ENCODE measurements at places on chromosomes 1 and 21.
A peak's percentile ranks its signal among the peaks of the same experiment; 100 is the strongest.

DNA sequence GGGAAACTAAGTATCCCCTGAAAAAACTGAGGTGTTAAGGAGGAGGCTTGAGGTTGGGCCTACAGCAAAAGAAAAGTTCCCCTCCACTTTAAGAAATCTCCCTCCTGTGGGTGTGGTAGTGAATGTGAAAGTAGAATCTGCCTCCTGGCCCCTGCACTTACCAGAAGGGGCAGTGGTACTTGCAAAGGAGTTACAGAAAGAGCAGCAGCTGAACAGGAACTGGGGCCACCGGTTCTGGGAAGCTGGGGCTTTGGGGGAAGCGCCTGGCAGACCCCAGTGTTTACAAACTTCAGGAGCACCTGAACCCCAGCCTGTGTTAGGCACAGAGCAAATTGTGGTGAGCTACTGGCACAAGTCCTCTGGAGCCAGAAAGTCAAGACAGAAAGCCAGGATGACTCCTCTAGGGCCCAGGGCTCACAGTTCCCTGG is 250.2 kb upstream of the FGGY start:
- DNase-seq, result peak; percentile 54

DNA sequence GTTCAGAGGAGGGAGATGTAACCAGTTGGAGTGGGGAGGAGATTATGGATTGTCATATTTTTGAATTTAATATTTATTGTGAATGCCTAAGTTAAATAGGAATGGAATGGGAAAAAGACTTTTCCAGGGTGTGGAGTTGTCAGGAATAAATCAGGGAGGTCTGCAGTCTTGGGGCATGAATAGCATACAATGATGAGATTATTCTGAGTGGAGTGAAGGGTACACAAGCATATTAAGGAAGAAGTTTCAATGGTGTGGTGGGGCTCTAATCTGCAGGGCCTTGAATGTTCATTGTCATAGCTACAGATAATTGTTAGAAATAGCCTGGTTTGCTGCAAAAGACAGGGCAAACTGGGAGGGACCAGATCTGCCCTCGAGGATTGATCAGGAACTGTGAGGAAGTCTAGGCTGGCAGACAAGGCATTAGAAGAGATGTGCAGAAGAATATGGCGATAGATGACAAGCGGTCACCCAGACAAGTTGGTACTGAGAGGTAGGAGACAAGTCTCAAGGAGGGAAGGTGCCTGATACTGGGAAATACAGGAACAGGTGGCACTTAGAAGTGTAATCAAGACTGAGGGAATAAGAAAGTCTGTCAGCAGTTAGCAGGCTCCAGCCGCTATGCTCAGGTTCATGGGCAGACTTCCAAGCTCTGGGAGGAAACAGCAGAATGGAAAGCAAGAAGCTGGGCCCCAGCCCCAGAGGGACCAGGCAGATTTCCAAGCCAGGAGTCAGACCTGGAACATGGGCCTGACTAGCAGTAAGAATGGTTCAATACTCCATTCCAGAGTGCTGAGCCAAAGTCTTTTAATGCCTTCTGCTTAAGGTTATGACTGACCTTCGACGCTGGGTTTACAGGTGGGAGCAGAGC is 20.9 kb upstream of the RGL1 start:
- DNase-seq, result no peak

DNA sequence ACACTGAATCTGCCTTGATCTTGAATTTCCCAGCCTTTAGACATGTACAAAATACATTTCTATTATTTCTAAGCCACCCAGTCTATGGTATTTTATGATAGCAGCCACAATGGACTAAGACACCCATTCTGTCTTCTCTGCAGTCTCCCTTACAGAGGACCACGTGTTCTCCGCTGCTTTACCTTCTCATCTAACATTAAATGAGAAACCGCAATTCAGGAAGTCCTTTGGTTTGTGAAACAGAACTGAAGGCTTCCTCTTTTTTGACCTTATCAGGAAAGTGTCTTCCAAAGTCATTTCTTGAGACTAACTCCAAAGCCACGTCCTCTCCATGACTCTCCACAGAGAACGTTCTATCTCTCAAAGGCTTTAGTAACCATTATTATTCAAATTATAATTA is 560.1 kb downstream of the OMA1 start:
- DNase-seq, result no peak

- DNase-seq, result peak; percentile 50
These were observed 68.3 kb upstream of the NEK7 start for GRCh38 chr1:198088360-198089071.

GRCh38 chr1:33713058-33713877 is 150.6 kb upstream of the HMGB4 start:
- DNase-seq, result no peak

DNA sequence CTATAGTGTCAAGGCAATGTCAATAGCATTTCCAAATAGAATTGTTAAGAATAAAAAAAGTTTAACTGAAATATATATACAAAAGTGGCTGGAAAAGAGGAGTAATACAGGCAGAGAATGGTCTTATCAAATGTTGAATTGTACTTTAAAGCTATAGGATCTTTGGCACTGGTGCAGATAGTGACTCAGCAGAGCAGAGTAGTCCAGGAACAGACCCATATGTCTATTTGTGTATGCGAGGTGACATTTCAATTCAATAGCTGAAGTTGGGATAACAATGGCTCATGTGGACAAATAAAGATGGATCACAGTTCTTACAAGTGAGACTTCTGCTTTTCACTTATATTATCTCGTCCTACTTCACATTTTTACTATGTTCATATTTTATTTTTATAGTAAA is 543.0 kb upstream of the B3GALT2 start:
- DNase-seq, result no peak

- DNase-seq, result no peak
These were observed 1760.3 kb downstream of the NCAM2 start for GRCh38 chr21:22758478-22758877.

GRCh38 chr21:45227735-45228134 is 60.0 kb downstream of the POFUT2 start:
- no peak for DNase-seq

- no peak for DNase-seq
These were observed 16.3 kb downstream of the ABCD3 start for GRCh38 chr1:94434365-94435045.

DNA sequence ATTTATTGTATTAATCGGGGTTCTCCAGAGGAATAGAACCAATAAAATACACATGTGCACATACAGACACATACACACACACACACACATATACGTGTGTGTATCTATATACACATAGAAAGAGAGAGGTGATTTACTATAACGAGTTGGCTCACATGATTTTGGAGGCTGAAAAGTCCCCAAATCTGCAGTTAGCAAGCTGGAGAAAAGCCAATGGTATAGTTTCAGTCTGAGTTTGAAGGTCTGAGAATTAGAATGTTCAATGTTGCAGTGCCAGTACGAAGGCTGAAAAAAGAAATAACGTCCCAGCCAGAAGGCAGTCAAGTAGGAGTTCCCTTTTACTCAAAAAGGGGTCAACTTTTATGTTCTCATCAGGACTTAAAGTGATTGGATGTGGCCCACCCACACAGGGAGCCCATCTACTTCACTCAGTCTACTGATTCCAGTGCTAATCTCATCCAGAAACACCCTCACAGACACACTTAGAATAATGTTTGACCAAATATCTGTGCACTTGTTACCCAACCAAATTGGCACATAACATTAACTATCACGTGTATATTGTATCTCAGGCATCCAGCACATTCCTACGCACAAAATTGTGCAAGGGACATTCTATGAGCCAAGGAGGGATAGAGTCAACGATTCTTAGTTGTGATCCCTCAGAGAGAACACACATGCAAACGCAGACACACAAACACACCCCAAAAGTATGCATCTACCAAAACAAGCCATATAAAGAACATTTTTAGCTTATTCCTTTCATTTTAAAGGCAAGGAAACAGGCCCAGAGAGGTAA is 195.5 kb upstream of the DUSP10 start:
- DNase-seq, result no peak

DNA sequence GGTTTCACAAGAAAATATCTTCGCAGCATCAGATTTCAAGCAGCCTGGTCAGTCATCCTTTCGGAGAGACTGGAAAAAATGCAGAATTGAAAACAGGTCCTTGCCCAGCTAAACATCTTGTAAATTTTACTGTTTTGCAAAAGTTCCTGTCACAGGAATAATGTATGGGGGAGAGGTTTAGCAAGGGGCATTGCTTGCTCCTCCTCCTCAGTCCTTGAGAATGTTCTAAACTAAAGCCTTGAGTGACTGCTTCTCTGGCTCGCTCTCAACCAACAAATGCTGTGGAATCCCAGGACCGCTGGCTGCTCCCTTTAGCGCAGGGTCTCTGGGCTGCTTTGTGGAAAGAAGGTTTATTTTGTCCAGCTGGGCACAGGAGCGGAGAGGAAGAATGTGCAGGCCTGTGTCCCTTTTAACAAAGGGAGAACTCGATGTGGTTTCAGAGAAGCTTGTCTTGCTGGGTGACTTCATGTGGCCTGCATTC is 33.6 kb upstream of the FHAD1 start:
- DNase-seq, result no peak

- DNase-seq, result no peak
These were observed 95.2 kb downstream of the SPATA46 start for GRCh38 chr1:162281426-162281825.

GRCh38 chr1:67787746-67788145 is 45.5 kb downstream of the GNG12 start:
- no peak for DNase-seq

DNA sequence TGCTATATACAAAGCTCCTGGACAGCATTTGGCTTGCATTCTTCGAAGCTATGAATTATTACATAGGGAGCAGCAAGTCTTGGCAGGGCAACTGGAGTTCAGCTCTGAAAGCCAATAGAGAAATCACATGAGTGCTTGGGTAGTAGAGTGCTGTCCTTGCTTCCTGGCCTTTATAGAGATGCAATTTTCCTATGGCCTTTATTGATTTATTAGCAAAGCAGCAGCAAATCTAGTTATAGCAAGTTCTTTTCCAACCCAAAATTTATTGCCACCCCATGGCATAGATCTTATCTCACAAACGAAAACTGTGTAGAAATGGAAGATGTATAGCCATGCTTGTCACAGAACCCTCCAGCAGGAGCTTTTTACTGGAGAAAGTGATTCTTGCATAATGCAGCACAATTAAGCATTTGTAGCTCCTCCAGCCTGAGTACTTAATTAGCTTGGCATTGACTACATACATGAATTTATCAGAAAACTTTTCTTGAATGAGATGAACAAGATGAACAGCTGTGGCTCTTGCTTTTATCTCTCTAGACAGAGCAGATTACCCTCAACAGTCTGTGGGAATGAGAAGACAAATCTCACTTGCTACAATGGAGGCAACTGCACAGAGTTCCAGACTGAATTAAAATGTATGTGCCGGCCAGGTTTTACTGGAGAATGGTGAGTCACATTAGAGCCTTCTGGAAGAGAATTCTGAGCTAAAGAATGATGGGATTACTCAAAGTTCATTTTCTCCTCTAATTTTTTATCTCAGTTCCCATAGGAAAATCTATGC is 170.1 kb downstream of the CRB1 start:
- DNase-seq, result no peak

- DNase-seq, result no peak
These were observed 8.8 kb downstream of the IFNGR2 start for GRCh38 chr21:33411949-33412430.

- DNase-seq, result no peak
These were observed 66.7 kb downstream of the NME7 start for GRCh38 chr1:169300854-169301253.

DNA sequence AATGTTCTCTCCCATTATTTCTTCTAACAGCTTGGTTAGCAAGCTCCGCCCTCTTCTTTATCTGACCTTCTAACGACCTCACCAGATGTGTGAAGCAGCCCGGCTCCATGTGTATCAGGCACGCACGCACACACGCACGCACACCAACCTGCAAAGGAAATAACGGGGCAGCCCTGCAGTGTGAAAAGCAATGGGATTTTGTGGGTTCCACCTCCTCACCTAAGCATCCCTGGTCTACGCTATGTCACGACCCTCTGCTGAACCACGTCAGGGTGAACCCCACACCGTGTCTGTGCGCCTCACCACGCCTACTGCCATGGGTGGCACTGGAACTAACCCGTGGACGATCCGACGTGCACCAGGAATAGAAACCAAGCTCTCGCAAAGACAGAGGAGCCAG is 10.4 kb downstream of the SSU72 start:
- no peak for DNase-seq

DNA sequence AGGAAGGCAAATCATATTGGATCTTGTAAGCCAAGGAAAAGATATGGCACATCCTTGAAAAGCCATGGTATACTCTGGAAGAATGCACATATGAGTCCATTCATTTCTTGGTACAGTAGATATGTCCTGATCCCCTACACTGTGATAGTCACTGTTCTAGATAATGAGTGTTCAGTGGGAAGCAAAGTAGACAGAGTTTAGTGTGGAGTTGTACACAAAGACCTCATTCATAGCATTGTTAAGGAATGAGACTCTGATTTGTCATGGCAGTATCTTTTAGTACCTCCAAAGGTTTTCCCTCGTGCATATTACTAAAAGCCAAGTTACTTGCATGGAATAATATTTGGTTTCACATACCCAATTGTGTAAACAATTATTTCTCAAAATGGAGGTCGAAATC is 204.7 kb downstream of the NFIA start:
- DNase-seq, result no peak

DNA sequence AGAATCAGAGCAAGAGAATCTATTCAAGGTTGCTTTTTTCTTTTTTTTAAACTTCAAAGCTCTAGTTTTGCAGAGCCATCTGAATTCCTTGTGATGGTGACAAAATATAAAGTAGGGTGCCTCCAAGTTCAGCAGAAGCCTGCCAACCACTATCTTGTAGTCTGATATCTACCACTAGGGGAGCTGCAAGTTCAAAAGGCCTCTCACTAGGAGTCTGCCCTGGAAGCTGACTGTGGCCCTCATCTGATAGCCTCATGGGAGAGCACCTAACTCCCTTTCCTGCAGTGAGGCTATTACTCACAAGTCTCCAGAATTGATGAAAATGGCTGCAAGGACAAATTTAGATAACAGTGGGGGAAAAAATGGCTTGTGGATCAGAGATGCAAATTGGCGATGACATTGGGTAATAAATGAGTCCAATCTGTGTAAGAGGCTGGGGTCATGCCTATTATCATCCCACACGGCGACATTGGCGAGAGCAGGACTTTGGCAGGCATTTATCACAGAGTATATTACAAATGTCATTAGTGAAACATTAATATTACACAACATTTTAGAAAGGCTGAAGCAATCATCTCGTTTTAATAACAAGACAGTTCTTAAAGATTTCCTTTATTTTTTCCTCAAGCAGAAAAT is 10.7 kb upstream of the ZP4 start:
- no peak for DNase-seq

GRCh38 chr1:204065174-204065985 is 7.5 kb upstream of the SOX13 start:
- DNase-seq, result no peak

DNA sequence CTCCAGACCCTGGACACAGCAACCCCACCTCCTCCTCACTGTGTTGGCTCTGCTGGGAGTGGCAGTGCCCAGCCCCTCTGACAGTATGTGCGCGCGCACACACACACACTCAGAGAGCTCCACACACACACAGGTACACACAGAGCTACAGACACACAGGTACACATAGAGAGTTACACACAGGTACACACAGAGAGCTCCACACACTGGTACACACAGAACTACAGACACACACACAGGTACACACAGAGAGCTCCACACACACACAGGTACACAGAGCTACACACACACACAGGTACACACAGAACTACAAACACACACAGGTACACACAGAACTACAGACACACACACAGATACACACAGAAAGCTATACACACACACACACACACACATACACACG is 6.3 kb upstream of the PRKCZ start:
- DNase-seq, result no peak

- DNase-seq, result no peak
These were observed 58.9 kb upstream of the GNG4 start for GRCh38 chr1:235708390-235708962.

GRCh38 chr1:219790834-219791615 is 137.3 kb downstream of the SLC30A10 start:
- DNase-seq, result no peak

GRCh38 chr1:78088015-78088414 is 42.2 kb downstream of the GIPC2 start:
- no peak for DNase-seq

Measured in CD4-positive, alpha-beta T cell treated with Interleukin-12 subunit alpha and Interleukin-12 subunit beta, for 1 hour (primary cell).